Left ventricle myocardium superior (tissue), 1 donor: ENCODE measurements at places on chromosomes 2 and 18. TPM values are rescaled to one million over a fixed set of nuclear protein-coding genes. Genes with fewer than 3 reads are reported as not detected.

DNA sequence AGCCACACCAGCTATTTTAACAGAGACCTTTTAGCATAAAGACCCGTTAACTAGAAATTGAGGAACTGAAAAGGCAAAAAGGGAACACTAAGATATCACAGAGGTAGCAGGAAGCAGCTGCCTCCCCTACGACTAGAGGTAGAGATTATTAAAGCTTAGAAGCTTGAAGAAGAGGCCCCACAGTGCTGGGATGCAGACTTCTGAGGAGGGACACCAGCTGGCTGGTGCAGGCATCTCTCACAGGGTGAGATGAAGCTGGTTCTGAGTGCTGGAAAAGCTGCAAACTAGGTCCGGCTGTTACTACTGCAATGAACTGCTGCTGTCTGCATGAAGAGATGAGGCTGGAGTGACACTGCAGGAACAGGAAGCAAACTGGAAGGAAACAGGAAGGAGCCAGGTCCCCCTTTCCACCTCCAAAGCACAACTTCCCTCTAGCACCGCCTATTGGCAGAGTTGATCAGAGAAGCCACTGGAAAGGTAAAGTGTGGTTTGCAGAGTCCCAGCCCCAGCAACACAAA, 61.2 kb upstream of the MRPS9 start:
- no peak for DNase-seq

GRCh38 chr2:109102588-109103233, 26.3 kb upstream of the SH3RF3 start:
- no peak for DNase-seq

DNA sequence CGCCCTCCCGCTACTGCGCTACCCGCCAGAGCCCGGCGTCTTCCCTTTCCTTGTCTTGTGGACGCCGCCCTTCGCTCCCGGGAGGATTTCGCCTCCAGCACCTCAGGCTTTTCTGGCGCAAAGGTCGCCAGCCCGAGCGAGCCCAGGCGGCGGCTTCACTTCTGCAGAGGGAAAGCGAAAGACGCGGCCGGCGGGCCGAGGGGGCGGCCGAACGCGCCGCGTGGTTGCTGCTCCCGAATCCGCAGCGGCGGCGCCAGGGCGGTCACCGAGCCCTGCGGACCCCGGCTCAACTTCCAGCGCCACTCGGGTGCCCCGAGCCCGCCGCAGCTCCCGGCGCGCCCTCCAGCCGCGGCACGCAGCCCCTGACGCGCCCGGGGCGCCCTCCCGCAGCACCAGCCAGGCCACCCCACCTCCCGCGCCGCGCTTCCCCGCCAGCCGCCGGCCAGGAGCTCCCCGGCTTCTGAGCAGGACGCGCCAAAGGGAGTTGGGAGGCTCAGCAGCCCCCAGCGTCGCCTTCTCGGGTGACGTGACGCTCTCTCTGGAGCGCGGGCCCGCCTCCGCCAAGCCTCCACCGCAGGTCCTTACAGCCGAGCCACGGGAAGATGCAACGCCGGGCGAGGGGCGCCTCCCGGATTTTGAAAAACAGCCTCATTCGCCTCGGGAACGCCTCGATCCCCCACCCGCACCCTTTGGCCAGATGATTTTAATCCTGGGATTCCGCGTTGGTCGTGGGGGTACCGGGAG, 84.9 kb upstream of the EPB41L3 start:
- peak; percentile 67 for DNase-seq

- no peak for DNase-seq
Measured at GRCh38 chr2:227464851-227465250, 7.1 kb upstream of the AGFG1 start.

DNA sequence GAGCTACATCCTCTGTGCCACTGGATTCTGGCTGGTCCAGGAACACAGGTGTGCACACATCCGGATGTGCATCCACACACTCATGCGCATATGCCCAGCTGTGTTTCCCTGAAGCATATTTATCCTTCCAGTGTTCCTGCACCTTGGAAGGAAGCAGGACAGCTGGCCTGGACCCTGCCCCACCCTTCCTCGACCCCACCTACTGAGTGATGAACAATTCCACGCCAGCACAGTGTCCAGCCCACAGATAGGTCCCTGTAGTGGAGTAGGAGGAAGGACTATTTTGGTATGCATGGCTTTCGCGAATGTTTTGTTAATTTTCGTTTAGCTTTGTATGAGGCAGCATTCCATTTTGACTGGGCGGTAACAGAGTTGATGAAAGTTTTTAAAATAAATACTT, 211.5 kb downstream of the AGAP1 start:
- no peak for DNase-seq

- DNase-seq, result no peak
Measured at GRCh38 chr18:76553715-76554546, 58.9 kb upstream of the ZNF516 start.

The LRP1B gene
- total RNA-seq, result 0.02 TPM

The AQP12A gene
- not detected for total RNA-seq
